ENCODE measurements at places on chromosomes 6 and 20.

- no peak for DNase-seq
These were observed 1.8 kb downstream of the BTN3A1 start for GRCh38 chr6:26403893-26404292.

- DNase-seq: no peak
These were observed 185.2 kb upstream of the ARG1 start for GRCh38 chr6:131387562-131388447.

DNA sequence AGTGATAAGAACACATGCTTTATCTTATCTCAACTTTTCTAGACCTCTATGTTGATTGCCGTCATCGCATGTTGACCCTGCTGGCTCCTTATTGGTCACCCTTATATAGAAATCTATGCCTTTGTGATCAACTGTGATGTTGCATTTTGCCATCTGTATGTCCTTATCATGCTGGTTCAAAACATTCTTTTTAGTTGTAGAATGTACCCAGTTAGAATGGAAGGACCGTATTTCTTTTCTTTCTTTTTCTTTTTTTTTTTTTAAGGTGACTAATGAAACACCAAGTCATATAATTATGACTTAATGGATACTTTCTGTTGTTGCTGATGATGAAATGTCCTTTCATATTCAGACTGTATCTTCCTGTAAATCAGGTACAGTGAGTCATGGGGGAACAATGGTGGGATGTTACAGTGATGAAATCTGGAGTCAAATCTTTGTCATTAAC is 145.9 kb upstream of the CITED2 start:
- no peak for DNase-seq

DNA sequence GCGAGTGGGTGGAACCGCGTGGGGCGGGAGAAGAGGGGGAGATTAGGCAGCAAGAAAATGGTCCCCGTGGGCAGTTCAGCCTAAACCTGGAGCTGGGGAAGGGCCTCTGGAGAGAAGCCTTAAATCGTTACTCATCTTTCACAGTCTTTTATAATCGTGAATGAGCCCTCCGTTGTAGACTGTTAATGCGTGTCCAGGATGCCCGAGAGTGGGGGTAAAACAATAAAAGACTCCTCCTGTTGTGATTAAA is 11.0 kb upstream of the ELOVL5 start:
- DNase-seq: no peak

DNA sequence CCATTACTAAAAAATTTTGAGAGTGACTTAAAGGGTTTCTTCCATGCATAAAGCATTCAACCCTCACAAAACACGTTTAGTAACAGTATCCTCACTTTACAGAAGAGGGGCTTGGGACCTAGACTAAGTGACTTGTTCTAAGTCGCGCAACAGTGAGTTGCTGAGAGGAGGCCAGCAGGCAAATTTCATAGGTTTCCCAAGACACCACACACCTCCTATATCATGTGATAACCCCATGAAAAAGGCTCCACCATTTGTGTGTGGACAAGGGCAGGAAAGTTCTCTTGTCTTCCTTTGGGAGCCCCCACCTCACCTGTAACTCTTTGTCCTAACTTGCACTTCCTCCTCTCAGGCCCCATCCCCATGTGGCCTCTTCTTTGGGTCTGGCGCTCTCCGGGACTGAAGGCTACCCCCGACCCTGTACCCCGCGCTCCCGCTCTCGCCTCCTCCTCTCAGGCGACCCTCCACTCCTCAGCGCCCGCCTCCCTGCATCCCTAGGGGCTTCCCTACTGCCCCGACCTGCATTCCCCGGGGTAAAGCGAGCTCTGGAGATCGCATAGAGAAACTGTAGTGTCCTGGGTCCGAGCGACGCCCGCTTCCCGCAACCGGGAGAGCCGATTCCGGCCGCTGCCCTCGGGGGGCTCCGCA is 392 bp downstream of the PSMB8 start:
- DNase-seq: no peak

DNA sequence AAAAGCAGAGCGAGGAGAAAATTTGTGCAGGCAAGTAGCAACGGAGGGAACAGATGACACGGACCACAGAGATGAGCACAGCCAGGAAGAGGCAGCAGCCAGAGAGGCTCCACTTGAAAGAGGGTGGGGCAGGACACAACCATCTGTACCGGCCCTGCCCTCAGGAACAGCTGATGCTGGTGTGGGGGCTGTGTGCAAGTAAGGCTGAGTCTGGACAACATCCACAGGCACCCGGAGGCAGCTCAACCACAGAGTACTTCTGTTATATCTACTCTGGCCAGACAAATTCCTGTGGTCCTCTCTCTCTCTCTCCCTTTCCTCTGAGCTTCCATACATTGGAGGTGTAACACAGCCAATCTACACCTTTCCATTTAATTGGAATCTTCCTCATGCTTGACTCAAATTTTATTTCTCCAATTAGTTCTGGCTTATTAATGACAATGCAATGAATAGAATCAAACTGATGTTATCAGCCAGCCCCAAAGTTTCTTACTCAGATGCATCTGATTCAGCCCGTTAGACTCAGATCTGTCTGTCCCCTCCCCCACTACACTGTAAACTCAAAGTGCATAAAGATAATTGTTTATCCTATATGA is 24.9 kb downstream of the KIF13A start:
- DNase-seq: no peak

- DNase-seq: no peak
These were observed 118.6 kb upstream of the PTPN1 start for GRCh38 chr20:50391444-50392137.

- peak; percentile 78 for DNase-seq
These were observed 859 bp upstream of the TOMM6 start for GRCh38 chr6:41786451-41787218.

DNA sequence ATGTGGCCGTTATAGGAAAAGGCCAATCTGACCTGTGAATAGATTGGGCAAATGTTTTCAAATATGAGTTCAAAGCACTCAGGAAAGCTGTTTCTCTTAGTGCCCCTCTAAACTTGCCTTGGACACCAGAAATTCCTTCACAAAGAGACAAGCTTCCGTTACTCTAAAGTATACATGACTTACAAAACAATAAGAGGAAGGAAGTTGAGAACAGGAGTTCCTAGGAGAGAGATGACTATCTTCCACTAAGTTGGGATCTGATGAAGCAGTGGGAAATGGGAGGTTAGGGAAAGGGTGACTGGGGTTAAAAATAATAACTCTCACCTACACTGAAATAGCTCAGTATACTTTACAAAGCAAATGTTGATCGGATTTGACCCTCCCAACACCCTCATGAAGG is 50.0 kb downstream of the ISM1 start:
- DNase-seq: no peak

DNA sequence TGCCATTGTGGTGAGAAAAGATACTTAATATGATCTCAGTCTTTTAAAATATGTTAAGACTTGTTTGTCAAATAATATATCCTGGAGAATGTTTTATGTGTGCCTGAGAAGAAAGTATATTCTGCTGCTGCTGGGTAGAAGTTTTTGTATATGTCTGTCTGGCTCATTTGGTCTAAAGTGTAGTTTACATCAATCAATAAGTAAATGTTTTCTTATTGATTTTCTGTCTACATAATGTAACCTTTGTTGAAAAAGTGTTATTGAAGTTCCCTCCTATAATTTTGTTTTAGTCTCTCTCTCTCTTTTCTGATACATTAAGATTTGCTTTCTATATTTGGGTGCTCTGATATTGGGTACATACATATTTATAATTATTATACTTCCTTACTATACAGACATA is 201.2 kb downstream of the THBS2 start:
- DNase-seq: no peak

Measured in NCI-H1436 (cell line).